ENCODE measurements at places on chromosomes 4 and X.

DNA sequence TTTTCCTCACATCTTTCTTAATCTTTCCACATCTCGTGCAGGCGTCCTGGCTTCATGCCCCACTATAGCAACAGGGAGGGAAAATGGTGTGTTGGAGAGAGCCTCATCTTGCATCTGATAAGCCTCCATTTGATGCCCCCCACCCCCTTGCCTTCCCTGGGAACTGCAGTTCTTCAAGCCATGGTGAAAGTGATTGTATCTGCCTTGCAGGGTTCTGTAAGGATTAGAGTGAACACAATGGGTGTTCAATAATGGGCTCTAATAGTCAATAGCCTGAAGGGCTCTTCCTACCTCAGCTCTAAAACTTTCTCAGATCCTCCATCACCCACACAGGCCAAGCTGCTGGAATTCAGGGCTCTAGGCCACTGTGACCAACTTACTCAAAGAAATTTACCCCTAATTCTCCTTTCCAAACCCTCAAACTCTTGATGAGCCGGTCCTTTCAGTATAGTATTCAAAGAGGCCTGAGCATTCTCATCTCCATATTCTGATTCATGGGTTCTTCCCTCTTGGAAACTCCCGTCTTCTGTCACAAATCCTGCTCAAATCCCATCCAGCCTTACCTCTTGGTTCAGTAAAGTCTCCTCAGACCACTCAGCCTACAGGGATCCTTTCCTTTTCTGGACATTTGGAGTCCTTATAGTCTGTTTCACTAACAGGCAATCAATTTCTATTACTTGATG, 128.3 kb upstream of the TRIM2 start:
- no peak for DNase-seq

DNA sequence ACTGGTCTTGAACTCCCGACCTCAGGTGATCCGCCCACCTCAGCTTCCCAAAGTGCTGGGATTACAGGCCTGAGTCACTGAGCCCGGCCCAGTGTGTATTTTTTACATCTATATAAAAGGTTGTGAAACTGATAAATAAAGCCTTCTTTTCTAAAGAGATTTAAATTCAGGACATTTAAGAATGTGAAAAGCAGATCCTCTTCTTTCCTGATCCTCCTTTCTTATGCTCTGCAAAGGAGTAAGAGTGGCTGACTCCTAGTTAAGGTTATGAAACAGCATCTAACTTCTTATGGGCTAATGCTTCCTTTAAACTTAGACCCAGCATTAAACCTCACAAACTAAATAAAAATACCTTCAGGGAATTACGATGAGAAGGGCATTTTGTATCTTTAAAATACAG, 197.7 kb upstream of the MAB21L2 start:
- no peak for DNase-seq

DNA sequence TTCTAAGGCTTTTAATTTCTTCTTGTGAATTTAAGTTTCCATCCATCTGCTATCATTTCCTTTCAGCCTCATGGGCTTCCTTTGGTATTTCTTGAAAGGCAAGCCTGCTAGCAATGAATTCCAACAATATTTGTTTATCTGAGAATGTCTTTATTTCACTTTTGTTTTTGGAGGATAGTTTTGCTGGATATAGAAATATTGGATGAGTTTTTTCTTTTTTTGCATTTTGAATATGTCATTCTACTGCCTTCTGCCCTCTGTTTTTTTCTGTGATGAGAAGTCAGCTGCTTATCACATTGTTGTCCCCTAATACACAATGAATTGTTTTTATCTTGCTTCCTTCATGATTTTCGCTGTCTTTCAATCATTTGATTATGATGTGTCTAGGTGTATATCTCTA, 13.2 kb upstream of the SORCS2 start:
- DNase-seq: no peak

DNA sequence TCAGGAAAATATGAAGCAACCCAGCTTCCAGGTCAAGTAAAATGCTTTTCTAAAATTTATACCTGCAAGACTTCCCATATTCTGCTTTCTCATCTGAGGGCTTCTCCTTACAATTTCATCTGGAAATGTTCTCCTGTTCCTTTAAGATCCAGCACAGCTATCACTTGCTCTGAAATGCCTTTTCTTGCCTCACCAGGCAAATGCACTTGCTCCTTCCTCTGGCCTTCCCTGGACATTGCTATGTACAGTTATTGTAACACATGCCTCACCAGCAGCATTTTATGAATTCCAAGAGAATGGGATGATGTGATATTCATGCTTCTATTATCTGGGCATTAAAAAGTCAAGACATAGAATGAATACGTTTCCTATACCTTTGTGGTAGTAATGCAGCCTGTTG, 842.1 kb upstream of the INTU start:
- no peak for DNase-seq

DNA sequence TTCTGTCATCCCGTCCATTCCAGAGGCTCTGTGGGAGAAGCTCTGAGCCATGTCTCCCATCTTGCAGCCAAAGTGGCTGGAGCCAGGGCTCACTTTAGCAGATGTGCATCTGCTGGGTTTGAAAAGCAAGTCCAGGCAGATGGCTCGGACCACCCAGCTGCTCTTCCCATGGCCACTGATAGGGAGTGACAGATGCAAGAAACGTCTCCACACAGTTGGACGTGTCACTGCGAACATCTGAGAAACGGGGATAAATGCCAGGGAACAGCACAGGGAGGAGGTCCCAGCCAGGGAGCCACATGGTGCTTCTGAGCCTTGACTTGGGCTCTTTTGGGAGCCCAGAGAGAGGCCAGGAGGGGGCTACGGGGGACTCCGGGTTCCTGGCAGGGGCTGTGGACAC, 242.3 kb downstream of the AFAP1 start:
- no peak for DNase-seq

DNA sequence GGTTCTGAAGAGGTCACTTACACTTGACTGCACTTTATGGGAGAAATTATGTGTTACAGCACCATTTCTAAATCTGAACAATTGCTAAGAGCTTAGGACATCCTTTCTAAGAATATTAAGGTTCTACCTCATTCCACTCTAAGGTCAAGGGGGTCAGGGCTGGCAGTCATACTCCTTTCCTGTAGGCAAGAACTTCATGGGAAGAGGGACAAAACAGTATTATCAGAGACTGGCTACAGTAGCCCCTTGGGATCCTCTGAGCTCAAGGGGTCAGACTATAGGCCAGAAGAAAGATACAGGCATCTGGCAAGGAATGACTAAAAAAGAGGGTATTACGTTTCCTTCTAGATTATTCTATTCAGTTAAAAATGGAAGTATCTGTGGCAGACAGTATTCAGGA, 115.1 kb downstream of the RASL11B start:
- DNase-seq: no peak

GRCh38 chr4:27148211-27148895, 287.7 kb downstream of the STIM2 start:
- no peak for DNase-seq

DNA sequence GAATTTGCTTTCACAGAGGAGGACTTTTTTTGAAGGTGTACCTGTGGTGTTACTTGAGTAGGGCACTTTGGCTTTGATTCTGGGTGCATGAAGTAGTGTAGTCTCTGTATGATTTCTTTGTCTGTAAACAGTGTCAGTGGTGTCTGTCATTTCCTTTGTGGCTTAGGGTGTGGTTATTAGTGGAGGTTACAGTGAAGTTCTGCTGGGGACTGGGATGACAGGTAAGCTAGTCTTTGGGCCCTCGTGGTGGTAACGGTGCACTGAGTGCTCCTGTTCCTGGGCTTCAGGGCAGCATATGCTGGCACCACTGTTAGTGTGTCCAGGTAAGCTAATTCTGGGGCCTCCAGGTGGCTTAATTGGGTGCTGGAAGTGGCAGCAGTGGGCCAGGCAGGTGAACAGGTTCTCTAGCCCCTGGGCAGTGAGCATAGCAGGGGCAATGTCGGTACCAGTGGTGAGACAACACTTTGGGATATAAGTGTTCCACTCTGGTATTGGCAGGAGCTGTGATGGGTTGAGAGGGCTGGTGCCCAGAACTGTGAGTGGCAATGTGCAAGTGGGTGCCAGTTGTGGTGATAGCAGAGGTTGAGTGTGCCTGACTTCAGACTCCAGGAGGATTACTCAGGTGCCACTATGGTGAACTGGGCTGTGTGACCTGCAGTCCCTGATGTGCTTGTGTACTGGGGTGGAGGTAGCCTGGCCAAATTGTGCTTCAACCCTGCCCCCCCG, 26.0 kb upstream of the VSIG1 start:
- no peak for DNase-seq

DNA sequence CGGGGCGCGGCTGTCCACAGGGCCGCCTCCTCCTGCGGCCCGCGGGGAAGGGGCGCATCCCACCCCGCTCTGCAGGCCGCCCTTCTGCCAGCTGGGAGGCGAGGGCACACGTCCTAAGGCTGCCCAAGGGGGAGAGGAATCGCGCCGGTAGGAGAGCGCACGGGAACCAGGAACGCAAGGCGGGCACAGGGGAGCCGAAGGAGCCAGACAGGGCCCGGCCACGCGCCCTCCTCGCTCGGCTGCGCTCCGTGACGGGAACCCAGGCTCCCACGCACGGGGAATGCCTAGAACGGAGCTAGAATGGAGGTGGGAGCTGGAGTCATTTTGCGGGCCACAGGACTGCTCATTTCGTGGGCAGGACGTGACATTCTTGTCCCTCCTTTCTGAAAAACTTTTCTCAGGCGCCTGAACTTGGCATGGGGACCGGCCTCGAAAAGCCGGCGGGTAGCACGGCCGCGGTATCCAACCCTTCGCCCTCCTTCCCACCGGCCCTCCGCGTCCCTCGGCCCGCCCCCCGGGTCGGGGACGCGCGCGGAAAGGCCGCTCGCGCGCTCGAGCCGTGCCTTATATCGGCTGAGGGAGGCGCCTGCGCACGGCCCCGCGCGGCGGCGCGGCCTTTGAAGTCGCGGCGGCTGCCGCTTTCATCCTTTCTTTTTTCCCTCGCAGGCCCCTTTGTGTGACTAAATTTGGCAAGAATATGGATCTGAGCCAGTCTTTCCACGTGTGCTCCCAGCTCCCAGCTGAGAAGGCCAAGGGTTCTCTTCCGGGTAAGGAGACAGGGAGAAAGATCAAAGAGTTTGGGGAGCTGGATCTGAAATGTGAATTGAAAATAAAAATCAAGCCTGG, 4.2 kb upstream of the LEF1 start:
- peak; percentile 32 for DNase-seq

Measured in caudate nucleus (tissue), 63 donors.